Stimulated activated CD4-positive, alpha-beta T cell treated with anti-CD3 and anti-CD28 coated beads, Interleukin-2, amount 100 ng/mL, for 4 hours (primary cell): ENCODE measurements at places on chromosomes 2 and 18.

DNA sequence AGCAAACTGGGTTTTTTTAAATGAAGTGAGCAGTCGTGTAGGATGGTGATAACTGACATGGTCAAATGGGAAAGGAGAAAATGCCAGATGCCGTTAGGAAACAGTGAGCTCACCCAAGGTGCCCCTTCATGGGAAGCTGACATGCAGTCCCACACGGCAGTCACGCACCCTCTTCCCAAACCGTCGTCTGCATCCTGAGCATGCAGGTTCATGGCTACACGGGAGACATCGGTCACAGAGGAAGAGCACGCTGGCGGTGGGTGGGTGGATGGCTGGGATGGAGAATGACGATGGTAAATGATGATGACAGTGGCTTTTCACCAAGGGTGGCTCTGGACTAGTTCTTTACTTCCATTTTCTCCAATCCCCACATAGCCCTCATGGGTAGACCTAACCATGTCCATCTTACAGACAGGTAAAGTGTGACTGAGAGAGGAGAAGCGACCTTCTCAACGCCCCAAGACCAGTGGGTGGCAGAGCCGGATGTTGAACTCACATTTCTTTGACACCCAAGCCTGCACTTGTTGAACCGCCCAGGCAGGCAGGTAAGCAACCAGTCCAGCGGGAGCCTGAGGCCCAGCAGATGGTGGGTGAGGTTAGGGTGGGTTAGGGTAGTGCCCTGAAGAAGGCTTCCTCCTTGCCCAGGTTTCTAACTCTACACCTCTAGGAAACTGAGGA is 44.5 kb downstream of the TNS1 start:
- DNase-seq, result no peak

- no peak for DNase-seq
Observed at GRCh38 chr18:42544901-42545300, 570.6 kb downstream of the RIT2 start.

DNA sequence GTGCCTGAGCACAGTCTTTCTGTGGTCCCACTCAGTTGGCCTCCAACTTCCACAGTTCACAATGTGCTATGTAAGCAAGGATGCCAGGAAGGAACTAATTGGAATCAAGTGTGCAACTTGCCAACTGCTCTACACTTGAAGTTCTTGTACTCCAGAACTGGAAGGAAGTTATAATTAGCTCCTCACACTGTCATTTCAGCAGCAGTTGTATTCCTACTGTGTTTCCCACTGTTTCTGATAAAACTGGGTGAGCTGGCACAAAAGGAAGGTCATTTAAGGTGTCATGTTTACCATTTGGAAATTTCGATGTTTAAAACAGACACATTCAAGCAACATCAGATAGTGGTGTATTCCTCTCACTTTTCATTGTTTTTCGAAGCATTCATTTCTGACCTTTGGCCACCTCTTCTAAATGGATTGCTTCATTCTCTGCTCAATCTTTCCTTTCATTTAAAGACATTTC is 84.2 kb downstream of the ANTXR1 start:
- no peak for DNase-seq

GRCh38 chr2:185990861-185991525 is 252.4 kb downstream of the FSIP2 start:
- DNase-seq, result no peak

DNA sequence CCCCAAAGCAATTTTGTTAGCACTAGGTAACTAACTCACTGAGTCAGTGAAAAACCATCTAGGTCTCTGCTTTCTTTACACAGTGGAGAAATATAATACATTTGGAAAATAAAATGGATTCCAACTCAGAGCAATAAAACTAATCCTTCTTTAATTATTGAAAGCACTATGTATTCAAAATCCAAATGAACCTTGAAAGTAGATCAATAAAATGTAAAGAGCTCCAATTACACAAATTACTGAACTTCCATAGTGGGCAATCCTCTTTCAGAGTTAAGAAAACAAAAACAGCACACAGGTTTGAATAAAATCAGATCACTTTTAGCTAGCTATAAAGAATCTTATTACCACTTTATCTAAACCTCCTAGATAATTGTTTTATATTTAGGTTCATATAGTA is 208.1 kb downstream of the NR4A2 start:
- no peak for DNase-seq

DNA sequence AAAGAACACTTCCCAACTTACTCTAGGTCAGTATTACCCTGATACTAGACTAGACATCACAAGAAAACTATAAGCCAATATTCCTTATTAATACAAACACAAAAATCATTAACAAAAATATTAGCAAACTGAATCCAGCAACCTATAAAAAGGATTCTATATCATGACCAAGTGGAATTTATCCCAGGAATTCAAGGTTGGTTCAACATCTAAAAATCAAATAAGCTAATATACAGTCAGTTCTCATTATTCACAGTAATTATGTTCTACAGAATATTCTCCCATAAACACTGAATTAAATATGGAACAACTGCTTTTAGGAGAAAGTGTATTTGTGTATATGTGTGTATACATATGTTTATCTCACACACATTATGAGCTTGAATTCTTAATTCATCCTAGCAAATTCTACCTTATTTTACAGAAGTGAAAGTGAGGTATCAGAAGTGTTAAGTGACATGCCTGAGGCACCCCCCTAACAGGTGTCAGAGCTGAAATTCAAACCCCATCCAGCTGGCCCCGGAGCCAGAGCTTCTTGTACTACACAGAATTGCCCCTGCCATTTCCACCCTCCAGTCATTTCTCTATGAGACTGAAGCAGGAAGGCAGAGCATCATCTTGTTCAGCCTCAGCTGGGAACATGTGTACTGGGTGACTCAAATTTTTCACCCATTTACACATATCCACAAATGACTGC is 77.8 kb downstream of the MALT1 start:
- no peak for DNase-seq

DNA sequence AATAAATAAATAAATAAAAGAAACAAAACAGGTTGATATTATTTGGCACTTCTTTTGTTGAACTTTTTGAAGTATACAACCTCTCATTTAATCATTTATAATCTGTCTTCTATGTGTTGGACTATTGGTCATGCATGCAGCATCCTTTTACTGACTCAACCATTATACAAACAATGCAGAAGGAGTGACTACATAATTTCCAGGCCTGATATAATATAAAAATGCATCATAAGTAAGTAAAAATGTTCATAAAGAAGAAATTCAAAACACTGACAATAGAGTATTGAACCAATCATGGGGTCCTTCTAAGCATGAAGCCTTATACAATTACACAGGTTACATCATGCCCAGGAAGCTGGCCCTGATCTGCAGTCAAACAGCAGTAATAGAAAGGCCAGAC is 141.5 kb upstream of the FN1 start:
- no peak for DNase-seq

- no peak for DNase-seq
Observed at GRCh38 chr18:48957136-48957535, 6.4 kb upstream of the SMAD7 start.

GRCh38 chr2:17851731-17852585 is 26.5 kb upstream of the KCNS3 start:
- no peak for DNase-seq

DNA sequence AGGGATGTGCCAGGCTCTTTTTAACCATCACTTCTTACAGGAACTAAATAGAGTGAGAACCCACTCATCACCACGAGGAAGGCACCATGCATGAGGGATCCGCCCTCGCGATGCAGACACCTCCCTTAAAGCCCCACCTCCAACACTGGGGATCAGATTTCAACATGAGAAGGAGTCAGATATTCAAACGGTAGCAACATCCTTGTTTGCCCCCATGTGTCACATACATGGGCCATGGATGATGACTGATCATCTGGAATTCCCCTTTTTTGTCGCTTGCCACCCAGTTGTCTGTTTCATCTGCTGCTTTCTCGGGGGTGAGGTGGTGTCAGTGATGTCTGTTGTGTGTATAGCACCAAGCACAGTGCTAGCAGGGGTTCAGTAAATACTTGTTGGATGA is 57.9 kb downstream of the NCK2 start:
- peak; percentile 66 for DNase-seq

DNA sequence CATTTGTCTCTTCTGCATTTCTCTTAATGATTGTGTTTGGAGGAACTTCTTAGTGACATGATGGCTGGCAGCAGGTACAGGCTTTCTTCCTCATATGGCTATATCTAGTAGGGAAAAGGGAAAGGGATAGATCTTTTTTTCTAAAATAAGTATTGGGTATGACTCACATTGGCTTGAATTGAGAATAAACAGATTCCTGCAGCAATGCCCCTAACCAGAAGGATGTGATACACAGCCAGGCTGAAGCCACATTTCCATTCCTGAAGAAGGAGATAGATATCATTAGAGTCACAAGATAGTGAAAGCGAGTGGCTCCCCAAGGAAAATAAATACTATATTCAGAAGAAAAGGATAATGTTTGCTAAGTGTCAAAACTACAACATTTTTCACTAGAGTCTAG is 61.1 kb downstream of the VWC2L start:
- DNase-seq, result no peak

DNA sequence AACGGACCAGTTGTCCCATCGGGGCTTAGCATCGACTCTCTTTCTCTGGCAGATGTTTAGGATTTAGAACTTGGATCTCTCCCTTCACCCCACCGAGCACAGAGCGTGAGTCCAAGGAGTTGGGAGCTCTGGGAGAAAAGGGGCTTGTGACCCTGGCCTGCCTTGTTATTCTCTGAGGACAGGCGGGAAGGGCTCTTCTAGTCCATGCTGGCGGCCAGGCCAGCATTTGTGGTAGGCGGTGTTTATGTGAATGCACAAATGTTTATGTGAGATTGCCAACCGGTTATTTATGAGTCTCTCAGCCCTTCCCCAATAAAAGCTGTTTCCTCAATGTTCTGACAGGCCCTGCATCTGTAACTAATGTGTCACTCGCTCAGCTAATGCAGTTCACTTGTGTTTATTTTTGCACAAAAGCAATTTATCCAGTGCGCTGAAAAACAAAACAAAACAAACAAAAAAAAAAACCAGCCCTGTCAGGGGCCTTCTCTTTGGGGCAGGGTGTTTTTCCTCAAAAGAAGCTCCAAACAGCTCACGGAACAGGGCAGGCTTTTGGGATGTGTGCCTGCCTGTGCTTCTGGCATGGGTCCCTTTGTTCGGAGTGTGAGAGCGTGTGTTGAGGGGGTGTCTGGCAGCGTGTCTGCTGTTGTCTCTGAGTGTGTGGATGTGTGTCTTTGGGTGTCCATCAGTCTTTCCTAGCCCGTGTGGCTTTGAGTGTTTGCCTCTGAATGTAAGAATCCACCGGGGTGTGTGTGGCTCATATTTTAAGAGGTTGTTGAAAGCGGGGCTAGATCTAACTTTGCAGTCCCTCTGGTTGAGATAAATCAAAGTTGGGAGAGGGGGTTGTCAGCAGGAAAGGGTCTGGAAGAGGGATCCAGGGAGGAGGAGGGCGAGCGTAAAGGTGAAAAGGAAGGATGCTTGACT is 52.8 kb upstream of the HAAO start:
- no peak for DNase-seq

- no peak for DNase-seq
Observed at GRCh38 chr2:34093790-34094189, 494.7 kb upstream of the FAM98A start.

DNA sequence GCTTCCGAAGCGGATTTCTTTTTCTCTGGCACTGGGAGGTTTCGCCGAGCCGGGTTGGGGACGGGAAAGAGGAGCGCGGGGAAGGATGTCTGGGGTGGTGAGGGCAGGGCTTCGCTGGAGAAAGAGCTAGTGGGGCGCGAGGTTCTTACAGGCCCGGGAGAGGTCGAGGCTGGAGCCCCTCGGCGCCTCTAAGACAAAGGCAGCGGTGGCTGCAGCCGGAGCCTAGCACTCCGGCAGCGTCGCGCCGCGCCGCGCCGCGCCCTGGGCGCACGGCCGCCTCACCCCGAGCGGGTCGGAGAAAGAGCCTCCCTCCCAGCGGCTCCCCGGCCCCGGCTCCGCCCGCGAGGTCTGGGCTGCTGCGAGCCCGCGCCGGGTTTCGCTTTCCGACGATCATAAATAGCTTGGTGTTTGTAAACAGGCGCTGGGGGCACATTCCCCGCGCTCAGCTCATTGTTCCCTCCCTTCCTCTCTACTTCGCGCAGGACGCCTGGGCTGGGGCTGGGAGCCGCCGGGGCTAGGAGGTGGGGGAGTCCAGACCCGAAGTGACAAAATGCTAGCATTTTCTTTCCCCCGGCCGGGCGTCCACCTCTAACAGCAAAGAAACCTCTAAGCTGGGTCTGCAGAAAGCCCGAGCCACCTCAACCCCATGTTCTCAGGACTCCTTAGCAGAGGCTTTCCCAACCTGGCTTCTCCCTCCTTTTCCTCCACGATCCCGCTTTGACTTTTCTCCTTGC is 813 bp upstream of the MEIS1 start:
- no peak for DNase-seq

DNA sequence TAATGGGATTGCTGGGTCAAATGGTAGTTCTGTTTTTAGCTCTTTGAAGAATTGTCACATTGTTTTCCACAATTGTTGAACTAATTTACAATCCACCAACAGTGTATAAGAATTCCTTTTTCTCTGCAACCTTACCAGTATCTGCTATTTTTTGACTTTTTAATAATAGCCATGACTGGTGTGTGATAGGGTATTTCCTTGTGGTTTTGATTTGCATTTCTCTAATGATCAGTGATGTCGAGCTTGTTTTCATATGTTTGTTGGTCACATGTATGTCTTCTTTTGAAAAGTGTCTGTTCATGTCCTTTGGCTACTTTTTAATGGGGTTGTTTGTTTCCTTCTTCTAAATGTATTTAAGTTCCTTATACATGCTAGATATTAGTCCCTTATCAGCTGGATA is 322.3 kb downstream of the CDH2 start:
- no peak for DNase-seq

- DNase-seq, result no peak
Observed at GRCh38 chr2:215579809-215580208, 143.9 kb upstream of the FN1 start.

GRCh38 chr2:231522418-231523180 is 7.6 kb downstream of the NMUR1 start:
- DNase-seq, result no peak

DNA sequence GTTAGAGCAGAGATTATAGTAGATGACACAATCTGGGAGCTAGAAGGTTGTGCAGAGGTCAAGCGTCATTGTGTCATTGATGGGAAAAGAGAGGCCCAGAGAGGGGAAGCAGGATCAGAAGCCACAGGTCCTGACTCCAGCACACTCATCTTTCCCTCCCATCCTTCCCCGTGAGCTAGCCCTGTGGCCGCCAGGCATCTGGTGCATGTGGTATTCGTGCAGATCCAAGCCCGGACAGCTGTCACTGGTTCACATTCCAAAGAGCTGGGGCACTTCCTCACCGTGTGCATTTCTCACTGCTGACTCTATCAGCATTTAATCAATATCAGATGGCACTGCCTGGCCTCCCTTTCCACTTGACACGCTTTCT is 94.1 kb upstream of the THOC1 start:
- DNase-seq, result no peak

DNA sequence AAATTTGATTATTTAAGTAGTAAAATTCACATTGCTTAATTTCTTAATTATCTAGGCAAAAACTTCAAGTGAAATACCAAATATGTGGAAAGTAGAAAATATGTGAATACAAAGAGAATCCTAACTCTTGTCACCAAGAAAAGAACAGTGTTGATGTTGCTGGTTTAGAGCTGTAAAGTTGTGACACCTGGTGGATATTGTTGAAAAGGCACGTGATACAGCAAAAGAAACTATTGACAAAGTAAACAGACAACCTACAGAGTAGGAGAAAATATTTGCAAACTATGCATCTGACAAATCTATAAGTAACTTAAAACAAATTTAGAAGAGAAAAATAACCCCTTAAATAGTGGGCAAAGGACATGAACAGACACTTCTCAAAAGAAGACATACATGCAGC is 25.6 kb upstream of the ZC3H15 start:
- no peak for DNase-seq
